ENCODE measurements at places on chromosomes 13 and 19. TPM values are rescaled to one million over a fixed set of nuclear protein-coding genes. Genes with fewer than 3 reads are reported as not detected.

Gene KLK7
- not detected for total RNA-seq

Gene FCER2
- not detected for total RNA-seq

Gene PCDH17
- 3.0 TPM for total RNA-seq

Gene TNFRSF19
- 0.07 TPM for total RNA-seq

Gene CRX
- total RNA-seq, result not detected

Gene RAP2A
- 77.7 TPM for total RNA-seq

Gene TMTC4
- 31.1 TPM for total RNA-seq

Gene ZNF534
- total RNA-seq, result not detected
